ENCODE measurements at places on chromosomes 6 and 20. TPM values are rescaled to one million over a fixed set of nuclear protein-coding genes. Genes with fewer than 3 reads are reported as not detected.
A peak's percentile ranks its signal among the peaks of the same experiment; 100 is the strongest.

SASH1 gene
- 3.2 TPM for polyA plus RNA-seq

DNA sequence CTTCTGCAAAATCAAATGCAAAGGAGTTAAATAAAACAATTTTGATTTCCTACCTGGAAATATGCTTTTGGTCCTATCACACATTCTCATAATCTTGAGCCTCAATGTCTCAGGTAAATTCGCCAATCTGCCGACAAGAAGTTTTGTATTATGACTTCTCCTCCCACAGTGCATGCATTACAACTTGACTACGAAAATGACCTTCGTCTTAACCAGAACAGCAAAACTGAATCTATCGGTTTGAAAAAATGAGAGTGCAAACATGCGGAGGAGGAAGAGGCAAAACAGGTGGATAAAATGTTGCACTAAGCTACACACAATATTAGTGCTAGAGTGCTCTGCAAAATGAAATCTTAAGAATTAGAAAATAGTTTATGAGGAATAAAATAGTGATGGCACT is 43.4 kb downstream of the HIVEP2 start:
- DNase-seq, result no peak

RGS17 gene
- not detected for polyA plus RNA-seq

DNA sequence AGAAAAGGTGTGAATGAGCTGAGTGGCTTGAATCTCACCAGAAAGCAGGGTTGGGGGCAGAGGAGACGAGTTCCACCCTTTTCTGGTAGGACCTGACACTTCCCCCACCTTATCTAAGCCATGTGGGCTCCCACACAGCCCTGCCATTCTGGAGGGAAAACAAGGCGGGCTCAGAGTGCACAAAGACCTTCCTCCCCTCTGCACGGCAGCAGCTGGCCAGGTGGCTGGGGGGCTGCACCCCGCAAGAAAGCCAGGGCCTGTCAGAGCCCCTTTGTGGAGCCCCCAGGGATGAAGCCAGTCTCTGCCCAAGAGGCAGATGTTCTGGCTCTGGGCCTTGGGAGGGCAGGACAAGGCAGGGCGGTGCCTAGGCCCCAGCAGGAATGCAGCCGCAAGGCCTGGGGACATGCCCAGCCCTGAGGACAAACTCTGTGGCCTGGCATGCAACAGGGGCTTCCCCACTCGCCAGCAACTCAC is 48.4 kb upstream of the DSN1 start:
- DNase-seq, result no peak

DNA sequence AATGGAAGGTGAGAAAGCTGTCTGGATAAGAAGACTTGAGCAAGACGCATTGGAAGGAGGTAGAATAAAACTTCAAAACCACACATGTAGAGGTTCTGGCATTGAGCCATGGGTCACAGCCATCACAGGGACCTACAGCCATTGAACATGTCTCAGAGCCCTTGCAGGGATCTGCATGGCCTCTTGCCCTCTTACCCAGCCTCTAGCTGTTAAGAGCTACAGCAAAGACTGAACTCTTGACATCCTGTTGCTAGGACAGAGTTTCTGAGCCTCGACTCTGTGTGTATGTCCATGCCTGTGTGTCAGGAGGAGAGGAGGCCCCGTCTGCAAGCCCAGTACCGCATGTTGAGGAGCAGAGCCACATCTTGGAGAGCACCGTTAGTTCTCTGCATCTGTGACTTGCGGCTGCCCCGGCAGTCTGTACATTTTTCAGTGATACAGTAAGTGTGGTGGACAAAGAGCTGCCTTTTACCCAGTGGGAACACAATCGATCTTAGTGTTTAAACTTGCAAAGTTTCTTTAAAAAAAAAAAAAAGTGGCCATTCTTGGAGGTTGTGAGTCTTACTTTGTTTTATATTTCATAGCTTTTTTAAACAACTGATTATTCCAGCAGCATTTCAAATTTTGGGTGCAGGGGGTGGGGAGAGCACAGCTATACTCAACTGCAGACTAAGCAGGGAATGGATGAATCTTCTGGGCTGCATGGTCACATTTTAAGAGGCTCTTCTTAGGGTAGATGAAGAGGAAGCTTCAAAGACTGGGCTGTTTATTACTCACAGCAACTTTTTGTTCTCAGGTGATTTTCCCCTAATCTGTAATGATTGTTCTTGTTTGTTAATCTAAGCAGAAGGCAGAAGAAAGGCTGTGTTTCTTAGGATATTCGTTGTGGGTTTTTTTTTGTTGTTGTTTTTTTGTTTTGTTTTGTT is 88.5 kb downstream of the TBC1D7 start:
- no peak for DNase-seq

DNA sequence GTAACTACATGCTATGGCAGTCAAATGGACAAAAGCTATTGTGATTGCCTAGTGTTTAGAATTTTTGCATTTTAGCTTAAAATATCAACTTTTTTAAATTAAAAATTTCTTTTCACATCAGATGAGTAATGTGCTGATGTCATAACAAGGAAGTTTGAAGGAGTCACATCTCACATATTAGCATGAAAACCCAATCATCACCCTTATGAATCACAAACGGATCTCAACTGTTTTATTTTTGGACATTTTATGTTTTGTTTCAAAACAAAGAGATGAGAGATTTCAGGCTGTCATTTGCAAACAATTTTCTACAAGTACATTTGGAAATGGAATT is 53.6 kb upstream of the TRERF1 start:
- no peak for DNase-seq

NR2E1 gene
- not detected for polyA plus RNA-seq

DNA sequence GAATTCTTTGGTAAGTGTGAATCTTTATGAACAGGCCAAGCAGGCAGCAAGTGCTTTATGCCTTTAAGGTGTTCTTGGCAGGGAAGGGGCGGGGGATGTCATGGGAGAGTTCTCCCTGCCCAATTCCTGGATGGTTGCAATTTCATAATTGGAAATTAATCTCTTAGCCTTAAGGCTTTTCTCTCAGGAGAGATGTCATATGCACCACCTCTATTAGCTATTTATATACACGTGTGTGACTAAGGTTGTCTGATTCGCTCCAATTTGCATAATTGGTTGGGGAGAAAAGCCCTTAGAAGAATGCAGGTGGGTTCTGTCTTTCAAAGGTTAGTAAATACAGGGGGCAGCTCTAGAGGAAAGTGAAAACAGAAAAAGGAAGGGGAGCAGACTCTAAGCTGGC is 5.2 kb upstream of the ENPP5 start:
- DNase-seq, result no peak

- no peak for DNase-seq
Measured at GRCh38 chr20:31570021-31570463, 35.0 kb upstream of the ID1 start.

DNA sequence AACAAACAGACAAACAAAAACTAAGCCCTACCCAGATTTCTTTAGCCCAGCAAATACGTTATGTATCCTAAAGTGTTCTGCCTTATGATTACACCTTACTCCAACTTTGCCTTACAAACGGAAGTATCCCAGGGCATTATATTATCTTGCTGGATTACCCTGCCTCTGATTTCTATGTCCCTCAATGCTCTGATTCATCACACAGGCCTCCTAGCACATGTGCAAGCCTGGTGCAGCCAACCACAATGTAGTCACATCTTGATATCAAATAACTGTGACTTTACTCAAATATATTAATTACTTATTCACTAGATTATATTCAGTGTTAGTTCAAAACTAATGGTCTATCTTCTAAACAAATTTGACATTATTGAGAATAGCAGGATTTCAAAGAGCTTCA is 598.6 kb downstream of the TBC1D32 start:
- DNase-seq, result no peak

CST2 gene
- not detected for polyA plus RNA-seq

GRCh38 chr20:36298061-36298460 is 8.1 kb upstream of the DLGAP4 start:
- DNase-seq, result no peak

DNPH1 gene
- polyA plus RNA-seq, result 93.5 TPM

GRCh38 chr20:64080013-64080812 is at the start of gene OPRL1:
Gene OPRL1, plus strand, starts transcription at chr20:64080082. Its CDS starts 12,639 bp downstream, at chr20:64092721.
- peak; percentile 64 for DNase-seq

DNA sequence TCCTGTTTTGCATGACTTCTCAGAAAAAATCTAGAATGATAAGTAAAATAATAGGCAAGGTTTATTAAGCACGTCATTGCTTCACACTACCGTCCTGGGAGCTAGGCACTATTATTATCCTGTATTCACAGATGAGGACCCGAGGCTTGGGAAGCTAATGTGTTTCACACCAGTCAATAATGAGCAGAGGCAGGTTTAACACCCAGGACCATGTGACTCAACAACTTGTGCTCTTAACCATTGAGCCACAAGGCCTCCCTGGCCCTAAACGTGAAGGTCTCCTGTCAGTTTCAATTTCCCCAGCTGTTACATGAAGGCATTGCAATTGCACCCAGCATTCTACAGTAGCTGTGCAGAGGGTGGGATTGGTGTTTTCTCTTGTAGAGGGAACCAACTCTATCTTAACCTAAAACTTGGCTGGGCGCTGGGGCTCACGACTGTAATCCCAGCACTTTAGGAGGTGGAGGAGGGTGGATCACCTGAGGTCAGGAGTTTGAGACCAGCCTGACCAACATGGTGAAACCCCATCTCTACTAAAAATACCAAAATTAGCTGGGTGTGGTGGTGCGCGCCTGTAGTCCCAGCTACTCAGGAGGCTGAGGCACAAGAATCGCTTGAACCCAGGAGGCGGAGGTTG is 191.2 kb downstream of the BCAS1 start:
- no peak for DNase-seq

PACSIN1 gene
- not detected for polyA plus RNA-seq

DNA sequence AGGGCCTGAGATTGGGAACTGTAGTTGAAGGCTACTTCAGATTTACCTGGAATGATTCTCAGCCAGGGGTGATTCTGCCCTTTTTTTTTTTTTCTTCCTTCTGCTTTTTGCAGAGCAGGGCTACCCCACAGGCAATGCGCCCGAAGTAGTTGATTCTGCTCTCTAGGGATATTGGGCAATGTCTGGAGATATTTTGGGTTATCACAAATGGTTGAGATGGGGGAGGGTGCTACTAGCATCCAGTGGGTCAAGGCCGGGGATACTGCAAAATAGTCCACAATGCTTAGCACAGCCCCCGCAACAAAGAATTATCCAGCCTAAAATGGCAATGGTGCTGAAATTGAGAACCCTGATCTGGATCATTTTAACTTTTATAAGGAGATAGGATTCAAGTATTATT is 71.2 kb upstream of the ZMYND8 start:
- no peak for DNase-seq

CD24 gene
- polyA plus RNA-seq, result not detected

PDYN gene
- polyA plus RNA-seq, result not detected

MLIP gene
- not detected for polyA plus RNA-seq

DNA sequence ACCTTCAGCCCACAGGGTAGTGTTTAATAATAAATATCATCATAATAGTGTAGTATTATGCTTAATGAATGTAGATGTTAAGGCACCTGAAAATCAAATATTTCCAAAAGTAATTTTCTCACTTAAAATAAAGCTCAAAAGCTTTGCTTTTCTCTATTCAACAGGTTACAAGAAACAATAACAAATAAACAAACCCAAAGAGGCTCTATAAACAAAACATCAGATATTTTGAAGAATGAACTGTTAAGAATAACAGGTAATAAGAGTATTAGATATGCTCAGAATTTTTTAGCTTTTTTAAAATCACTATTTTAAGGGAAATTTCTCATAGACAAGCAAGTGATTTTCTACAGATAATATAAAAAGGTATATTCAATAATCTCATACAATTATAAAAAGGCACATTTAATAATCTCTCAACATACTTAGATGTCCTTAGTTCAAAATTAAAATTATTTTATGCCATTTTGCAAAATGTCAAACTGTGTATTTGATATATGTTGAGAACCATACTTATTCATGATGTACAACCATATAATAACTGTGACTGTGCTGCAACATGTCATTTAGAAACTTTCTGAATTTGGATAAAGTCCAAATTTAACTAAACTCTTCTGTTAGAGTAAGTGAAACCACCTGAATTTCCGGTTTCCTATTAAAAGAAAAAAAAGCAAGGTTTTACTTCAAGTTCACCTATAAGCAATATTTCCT is 35.8 kb downstream of the PHIP start:
- DNase-seq, result peak; percentile 17

DNA sequence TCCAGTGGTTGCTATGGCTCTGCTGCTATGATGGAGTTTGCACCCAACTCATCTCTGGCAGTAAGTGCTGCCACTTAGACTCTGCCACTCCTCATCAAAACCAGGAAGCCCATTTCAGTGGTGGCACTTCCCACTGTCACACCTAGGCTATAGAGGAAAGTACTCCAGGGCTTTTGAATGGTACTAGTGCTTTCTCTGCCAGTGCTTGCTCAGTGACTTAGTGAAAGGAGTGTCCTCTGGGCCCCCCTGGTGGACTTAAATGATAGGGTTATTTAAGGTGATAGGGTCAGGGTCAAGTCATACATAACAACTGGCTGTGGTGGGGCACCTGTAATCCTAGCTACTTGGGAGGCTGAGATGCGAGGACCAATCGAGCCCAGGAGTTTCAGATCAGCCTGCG is 22.8 kb downstream of the FITM2 start:
- DNase-seq, result peak; percentile 14

KIFC1 gene
- polyA plus RNA-seq, result 0.54 TPM

GRCh38 chr6:46848684-46849360 is 55.6 kb downstream of the MEP1A start:
- DNase-seq, result peak; percentile 24

- DNase-seq, result no peak
Measured at GRCh38 chr20:46828471-46828870, 66.2 kb upstream of the EYA2 start.

LAMA4 gene
- polyA plus RNA-seq, result not detected

FAM83C gene
- not detected for polyA plus RNA-seq

GRCh38 chr6:166023273-166023989 is 144.2 kb downstream of the TBXT start:
- no peak for DNase-seq
